ENCODE measurements at places on chromosomes 5 and 9.

DNA sequence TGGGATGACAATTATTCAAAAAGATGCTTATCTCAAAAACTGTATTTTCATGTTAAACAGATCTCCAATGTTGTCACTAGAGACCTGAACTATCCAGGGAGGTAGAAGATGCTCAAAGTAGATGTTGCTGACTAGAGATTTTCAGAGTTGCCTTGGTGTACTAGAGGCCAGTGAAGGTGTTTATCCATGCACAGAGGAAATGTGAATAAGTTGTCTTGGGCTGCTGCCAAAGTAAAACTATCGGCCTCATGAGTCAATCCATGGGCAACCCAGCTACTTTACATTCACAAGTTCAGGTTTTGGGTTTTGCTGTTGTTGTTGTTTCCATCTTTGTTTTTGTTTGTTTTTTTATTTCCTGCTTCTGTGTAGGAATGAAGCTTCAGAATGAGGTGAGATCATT, 141.1 kb upstream of the RANBP3L start:
- no peak for DNase-seq

DNA sequence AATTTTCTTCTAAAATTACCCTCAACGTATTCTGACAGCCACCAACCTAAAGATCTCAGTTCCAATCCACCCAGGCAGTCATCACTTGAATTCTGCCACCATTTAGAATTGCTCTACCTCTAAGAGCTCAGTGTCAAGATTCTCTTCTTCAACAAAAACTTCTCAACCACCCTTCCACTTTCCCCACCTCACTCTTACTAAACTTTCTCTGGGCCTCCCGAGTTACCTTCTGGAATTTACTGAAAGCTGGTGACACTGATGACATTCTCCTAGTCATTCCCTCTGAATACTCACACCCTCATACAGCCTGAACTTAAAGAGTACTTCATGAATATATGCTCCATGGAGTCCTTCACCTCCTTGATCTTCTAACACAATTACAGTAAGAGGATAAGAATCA, 209.5 kb downstream of the TSSK1B start:
- DNase-seq, result peak; percentile 25

GRCh38 chr5:141051521-141051866, 320 bp downstream of the PCDHB1 start:
- peak; percentile 75 for DNase-seq

- peak; percentile 71 for DNase-seq
Measured at GRCh38 chr9:121703014-121703734, 51.7 kb downstream of the DAB2IP start.

DNA sequence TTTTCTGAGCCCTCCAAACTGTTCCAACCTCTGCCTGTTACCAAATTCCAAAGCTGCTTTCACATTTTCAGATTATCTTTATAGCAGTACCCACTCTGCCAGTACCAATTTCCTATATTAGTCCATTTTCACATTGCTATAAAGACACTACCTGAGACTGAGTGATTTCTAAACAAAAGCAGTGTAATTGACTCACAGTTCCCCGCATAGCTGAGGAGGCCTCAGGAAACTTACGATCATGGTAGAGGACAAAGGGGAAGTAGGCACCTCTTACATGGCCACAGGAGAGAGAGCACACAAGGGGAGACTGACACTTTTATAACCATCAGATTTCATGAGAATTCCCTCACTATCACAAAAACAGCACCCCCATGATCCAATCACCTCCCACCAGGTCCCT, 105.0 kb downstream of the DTWD2 start:
- DNase-seq, result no peak

- DNase-seq, result no peak
Measured at GRCh38 chr9:89632192-89632733, 27.5 kb downstream of the GADD45G start.

GRCh38 chr9:91677331-91677730, 253.7 kb upstream of the NFIL3 start:
- DNase-seq, result no peak

GRCh38 chr5:121271546-121271945, 580.1 kb upstream of the FTMT start:
- DNase-seq, result no peak

GRCh38 chr9:124291801-124292396, 34.1 kb downstream of the NEK6 start:
- no peak for DNase-seq

DNA sequence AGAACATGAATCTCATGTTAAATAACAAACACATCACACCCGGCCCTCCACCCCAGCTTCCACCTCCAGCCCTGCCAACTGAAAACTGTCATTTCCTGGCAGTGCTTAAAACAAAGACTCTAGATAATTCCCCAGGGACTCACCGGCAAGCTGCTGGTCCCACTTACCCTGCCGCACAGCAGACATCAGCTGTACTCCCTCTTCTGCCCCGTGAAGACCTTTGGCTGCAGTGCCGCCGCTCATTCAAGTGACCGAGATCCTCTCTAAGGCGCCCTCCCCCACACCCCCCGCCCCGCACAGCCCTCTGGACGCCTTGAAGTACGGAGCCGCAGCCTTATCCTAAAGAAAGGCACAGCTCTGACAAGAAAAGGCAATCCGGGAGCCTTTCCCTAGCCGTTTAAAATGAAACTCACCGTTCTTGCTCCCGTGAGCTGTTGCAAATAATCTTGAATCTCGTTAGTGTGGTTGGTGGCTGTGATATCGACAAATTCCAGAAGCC, 434 bp downstream of the GLRX start:
- DNase-seq, result peak; percentile 83

DNA sequence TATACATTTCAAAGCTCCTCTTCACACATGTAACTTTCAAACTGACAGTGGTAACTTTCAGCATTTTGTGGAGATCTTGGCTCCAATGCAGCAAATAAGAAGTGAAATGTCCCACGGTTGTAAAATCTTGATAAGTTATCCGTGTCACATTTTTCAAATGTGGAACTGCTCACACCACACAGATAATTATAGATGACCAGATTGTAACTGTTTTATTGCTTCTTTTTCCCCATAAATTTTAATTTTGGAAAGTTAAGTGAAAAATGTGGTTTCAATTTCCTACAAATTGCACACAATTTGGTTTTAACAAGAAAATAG, 347.1 kb downstream of the EBF1 start:
- DNase-seq, result no peak

DNA sequence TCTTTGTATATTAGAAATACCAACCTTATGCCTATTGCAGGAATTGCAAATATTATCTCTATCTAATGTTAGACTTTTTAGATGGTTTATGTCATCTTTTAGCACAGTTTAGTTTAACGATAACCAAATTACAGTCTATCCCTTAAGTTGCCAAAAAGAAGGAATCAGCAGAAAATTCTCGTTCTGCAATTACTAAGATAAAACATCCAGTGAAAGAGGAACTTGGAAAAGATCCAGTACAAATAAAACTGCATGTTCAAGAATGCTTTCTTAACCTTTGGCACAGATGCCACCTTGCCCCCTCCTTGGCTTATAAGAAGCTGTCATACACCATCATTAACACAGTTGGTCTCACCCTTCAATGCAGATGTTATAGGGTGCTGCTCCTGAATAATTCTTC, 124.0 kb downstream of the SEMA5A start:
- DNase-seq, result no peak

DNA sequence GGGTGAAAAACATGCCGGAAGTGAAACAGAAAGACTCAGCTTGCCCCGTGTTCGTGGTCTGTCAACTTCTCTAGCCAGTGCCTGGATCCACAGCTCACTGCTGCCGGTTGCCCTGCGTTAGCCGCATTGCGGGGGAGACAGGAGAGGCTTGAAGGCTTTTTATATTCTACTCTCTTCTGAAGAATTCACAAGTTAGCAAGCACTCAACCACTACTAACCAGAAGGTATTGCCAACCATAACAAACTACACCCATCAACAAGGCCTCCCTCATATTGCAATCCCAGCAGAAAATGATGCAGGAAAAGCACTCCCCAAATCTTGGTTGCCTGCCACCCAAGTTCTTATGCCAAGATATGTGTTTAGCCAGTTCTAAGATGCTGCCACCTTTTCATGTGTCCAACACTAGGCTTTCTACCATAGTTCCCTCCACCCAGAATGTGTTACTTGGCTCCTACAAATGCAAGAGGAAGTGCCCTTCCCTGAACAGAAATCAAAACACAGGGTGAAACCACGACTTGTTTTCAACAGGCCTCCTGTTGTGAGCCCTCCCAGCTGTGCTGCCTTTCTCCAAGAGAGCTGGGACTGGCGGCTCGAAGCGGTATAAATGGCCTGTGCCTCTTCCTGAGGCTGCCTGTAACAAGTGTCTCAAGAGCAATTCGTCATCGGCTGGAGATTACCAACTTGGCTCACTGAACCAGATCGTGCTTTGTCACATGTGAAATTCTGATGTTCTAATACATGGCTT, 129.0 kb downstream of the SNX18 start:
- peak; percentile 81 for DNase-seq

DNA sequence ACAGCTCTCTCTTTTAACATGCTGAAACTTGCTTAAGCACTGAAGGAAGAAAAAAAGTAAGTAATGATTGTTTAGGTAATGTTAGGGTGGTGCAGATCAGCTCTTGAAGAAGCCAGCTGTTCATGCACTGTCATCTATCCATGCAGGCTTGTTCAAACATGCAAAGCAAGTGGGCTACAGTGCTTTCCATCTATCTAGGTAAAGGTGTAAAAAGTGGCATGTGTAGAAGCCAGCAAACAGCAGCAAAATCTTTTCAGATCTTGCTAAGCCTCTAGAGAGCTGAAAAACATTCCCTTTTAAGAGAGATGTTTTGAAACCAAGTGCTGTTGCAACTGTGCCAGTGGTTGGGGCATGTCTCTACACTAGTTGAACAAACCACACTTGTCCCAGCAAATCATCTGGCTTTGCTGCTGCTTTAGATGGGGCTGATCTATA, 214.4 kb downstream of the EFNA5 start:
- no peak for DNase-seq

- DNase-seq, result no peak
Measured at GRCh38 chr9:132209228-132209627, 47.4 kb downstream of the NTNG2 start.

GRCh38 chr5:77328930-77329647, 118.6 kb downstream of the PDE8B start:
- no peak for DNase-seq

DNA sequence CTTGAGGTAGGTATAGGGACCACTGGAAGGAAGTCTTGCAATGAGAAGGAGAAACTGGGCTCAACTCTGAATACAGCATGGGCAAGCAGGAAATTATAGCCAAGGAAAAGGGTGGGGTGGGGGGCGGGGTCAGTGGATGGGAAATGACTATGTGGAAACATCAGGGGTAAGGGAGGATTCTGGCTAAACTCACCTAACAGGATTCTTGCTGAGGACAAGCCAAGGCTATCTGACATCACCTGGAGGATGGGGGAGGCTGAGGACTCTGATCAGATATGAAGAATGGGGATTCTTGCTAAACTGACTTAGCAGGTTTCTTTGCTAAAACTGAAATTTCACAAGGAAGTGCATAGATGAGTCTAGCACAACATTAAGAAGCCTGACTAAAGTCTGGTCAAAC, 40.8 kb downstream of the CTSL start:
- peak; percentile 62 for DNase-seq

GRCh38 chr5:139268364-139269202, 25.0 kb upstream of the MATR3 start:
- DNase-seq, result no peak

DNA sequence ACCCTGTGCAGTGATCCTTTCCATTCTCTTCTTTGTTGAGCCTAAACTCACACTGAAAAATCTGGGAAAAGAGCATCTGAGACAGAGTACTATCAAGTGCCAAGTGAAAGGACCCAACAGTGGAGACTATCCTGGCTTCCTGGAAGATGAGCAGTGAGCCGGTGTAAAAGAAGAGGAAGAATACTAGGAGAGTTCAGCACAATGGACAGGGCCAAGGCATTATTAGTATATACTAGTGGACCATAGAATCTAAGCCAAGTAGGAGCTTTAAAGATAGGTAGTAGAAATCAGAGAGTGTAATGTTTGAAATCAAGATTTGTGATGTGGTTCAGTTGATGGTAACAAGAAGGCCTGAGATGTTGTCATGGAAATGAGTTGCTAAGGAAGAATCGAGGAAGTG, 140.8 kb downstream of the CAMK4 start:
- peak; percentile 51 for DNase-seq

GRCh38 chr5:168214886-168215285, 76.6 kb upstream of the WWC1 start:
- DNase-seq, result no peak

GRCh38 chr9:72954431-72955125, 1.7 kb upstream of the ALDH1A1 start:
- DNase-seq, result no peak

DNA sequence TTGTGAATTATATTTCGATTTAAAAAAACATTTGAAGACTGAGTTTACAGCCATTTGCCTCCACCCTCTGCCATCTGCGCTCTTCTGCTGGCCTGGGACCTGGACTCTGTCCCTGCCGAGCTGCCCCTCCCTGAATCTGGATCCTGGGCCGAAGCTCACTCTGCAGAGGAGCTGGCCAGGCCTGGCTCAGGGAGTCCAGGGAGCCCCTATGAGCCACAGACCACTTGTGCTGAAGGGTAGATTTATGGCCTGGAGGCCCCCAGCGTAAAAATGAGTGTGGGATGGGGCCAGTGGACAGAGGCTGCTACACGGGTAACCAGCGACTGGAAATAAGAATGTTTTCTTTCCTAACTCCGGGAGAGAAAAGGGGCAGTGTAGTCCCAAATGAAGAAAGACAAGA, 129.8 kb downstream of the FGF18 start:
- DNase-seq, result no peak

- DNase-seq, result no peak
Measured at GRCh38 chr9:113591899-113592625, 128.5 kb downstream of the RGS3 start.

DNA sequence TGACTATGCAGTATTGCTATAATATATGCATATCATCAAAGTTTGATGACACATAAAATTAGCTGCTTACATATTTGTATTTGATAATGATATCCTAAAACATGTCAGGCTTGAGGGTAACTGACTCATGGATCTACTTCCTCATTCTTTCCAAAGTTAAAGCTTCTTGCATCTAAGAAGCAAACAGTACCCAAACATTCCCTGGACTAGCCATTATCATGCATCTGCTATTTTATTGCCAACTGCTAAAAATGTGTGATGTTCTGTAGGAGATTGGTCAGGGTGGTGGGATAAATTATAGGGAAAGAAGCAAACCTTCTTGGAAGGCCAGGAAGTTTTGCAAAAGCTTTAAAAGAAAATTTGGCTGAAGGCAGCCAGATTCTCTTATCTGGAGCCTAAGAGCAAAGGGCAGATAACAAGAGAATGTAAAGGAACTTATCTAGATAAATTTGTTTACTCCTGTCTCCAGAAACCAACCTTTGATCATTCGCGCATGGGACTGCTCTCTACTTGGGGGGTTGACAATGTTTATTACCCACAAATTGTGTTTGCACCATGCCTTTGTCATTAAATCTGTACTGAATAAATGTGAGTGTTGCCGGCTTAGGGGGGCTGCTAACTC, 604.1 kb upstream of the TLE4 start:
- no peak for DNase-seq
